ENCODE measurements at places on chromosomes 4 and X.

DNA sequence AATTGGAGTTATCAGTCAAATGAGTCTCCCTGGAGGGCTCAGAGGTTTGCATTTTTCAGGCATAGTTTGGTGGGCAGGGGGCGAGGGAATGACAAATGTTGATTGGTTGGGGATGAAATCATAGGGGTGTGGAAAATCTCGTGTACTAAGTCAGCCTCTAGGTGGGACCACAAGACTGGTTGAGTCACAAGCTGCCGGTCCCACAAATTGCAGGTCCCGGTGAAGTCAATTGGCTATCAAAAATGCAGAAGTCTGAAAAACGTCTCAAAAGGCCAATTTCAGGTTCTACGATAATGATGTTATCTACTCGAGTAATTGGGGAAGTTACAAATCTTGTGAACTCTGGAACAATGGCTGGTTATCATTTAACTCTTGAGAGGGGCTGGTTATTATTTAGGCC lies 98.8 kb upstream of the DHX15 start:
- DNase-seq = no peak

DNA sequence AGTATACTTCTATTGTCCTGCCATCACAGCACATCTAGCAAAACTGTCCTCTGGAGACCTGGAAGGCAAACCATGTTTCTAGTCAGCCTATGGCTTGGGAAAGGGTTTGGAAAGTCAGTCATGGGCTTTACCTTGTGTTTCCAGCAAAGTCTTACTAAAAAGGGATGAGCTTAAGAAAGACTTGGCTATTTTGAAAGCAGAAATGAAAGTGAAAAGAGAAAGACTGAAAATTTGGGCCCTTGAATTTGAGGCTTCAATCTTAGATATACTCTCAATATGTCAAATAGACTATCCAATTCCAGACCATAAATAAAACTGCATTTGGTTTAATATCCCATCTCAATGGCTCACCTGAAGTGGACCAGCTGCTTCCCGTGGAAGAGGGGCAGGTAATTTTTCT lies 127.9 kb downstream of the ZNF330 start:
- no peak for DNase-seq

DNA sequence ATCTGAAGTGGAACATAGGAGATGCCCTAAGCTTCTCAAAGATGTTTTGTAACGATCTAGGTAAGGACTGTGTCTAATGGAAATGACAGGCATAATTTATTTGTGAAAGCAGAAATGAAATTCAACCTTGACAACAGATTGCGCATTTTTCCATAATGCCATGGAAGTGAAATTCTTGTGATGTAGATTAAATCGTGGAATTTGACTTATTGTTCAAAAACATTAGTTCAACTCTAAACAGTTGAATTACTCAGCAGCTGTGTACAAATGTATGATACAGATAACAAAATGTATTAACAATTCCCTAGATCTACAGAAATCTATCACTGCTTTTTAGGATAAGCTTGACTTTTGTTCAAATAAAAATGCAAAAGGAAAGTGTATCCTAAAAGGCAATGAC lies 44.4 kb downstream of the VCX2 start:
- DNase-seq = no peak

DNA sequence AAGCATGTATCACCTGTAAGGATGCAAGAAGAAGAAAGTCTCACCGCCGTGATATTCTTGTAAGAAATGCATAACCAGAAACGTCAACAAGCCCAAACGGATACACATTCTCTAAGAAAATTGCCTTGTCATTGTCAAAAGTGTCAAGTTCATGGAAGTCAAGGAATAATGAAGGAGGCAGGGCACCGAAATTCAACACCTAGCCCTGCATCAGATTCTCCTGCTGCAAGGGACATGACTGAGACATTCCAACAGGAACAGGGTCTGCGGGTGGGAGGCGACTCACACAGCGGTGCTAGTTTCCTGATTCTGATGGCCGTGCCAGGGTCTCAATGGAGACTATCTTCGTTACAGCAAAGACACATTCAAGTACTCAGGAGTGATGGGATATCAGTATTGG lies 26.7 kb downstream of the IRF2 start:
- DNase-seq = no peak

DNA sequence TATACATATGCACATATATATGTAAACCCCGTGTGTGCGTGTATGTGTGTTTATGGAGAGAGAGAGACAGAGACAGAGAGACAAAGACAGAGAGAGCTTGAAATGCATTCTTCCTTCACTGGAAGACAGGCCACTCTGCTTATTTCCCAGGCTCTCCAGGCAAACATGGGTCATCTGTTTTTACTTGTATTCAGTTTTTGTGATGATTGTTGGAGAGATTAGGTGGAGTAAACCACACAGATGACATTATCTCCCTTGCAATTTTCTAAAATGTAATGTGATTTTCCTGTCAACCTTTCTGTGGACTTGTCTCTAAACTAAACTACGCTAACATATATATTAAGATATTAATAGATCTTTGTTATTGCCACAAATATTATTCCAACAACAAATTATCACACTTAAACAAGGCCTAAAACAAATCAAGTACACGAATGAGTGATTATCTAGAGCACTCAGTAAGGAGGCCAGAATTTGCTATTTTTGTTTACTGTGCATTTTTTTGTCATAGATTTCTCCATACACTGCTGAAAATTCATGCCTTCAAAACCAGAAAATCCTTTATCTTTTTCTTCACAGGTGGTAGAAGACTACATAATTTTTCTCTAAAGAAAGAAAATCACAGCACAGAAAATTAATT lies 251.8 kb upstream of the SLIT2 start:
- DNase-seq = no peak

- DNase-seq = no peak
Measured at GRCh38 chr4:168361365-168362024, 42.9 kb upstream of the DDX60 start.

- DNase-seq = no peak
Measured at GRCh38 chr4:2073808-2074481, 14.8 kb downstream of the NAT8L start.

DNA sequence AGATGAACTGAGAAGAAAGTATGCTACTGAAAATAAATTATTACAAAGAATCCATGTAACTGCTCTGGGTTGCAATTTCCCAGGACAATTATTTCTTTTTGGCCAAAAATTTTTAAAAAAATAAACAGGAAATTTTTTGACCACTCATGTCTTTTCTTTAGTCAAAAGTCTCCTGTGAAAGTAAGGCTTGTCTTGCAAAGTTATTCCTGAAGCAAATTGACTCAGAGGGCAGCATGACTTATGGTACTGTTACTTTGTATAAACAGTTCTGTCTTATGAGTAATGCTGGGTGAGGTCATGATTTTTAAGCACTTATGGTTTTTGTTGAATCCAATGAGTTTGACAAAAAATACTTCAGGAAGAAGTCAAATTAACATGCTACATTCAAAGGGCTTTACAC lies 292.8 kb upstream of the ARSJ start:
- DNase-seq = no peak

Measured in NCI-H1436 treated with DMSO at 0.1 percent for 48 hours (cell line).